ENCODE measurements at places on chromosomes 3 and 15.
A peak's percentile ranks its signal among the peaks of the same experiment; 100 is the strongest.

- DNase-seq = peak; percentile 18
Measured at GRCh38 chr3:150970665-150971324, 1.7 kb downstream of the CLRN1 start.

GRCh38 chr3:58575971-58576652 lies 1.1 kb downstream of the FAM107A start:
- no peak for DNase-seq

DNA sequence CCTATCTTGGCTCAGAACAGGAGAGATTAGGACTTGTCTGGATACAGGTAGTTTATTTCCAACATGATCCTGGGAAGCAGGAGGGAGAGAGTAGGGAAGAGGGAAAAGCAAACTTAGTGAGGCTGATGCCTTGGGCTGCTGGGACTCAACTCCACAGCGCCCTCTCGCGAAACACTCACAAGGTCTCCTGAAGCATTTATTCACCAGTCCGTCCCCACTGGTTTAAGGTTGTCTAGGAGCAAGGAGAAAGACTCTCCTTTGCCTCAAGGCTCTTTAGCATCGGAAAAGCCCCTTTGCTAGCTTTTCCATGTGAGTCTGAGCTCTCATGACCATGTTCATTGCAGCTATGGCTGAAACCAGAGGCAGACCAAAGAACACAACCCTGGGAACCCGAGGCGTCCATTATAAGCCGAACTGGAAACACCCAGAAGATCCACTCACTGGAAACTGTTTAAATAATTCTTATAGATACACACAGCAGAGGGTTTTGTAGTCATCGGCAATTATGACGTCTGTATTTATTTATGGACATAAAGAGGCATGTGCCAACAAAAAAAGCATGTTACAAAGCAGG lies 244.5 kb downstream of the CD47 start:
- DNase-seq = peak; percentile 11

- no peak for DNase-seq
Measured at GRCh38 chr3:35528728-35529127, 110.6 kb upstream of the ARPP21 start.

Measured in fibroblast of skin of left biceps (primary cell).